Activated CD4-positive, alpha-beta T cell treated with anti-CD3 and anti-CD28 coated beads for 4 hours (primary cell): ENCODE measurements at places on chromosomes 6 and 20.

DNA sequence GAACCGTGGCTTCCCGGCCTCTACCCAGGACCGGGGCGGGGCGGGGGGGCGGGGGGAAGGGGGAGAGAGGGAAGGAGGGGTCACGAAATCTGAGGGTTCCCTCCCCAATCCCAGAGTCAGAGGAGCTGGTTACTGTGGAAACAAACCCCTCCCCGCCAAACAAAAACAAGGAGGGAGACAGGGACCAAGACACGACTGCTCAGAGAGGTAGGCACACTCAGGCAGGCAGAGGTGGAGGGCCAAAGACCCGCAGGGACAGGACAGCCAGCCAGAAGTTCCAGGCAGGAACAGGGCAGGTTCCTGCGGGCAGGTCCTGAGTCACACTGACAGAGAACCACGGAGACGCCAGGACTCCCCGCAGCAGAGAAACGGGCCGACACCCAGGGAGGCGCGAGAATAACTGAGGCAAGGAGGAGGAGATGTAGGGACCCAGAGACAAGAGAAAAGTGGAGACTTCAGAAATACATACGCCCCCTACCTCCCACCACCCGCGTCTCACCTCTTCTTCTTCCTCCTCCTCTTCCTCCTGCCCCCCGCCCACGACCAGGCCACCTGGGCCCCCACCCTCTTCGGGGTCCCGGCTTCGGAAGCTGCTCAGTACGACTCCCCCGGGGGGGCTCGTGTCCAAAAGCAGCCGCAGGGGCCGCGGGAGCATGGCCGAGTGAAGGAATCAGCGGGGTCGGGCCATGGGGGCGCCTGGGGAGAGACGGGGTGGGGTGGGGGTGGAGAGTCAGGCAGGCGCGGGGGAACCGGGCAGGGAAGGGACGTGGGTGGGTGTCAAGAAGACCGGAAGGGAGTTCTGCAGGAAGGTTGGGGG, 578 bp downstream of the RGL2 start:
- peak; percentile 53 for DNase-seq

- no peak for DNase-seq
These were observed 38.1 kb downstream of the MDGA1 start for GRCh38 chr6:37659561-37659960.

DNA sequence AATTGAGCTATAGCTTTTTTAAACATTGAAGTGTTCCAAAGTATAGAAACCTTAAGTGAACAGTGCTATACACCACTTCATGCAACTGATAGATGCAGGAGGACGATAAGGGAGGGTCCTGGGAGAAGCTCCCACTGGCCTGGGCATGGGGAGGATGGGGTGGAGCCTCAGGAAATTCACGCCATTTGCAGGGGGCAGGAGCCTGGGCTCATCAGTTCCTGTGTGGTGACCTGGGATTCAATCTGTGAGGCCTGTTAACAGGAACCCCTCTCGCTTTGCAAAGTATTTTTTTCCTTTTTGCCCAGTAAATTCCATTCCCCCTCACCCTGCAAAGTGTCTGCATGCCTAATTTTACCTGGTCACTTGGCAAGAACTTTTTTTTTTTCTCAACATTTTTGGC, 11.0 kb upstream of the ASCC3 start:
- no peak for DNase-seq

GRCh38 chr6:91105532-91105931, 518.7 kb upstream of the MAP3K7 start:
- DNase-seq = no peak

DNA sequence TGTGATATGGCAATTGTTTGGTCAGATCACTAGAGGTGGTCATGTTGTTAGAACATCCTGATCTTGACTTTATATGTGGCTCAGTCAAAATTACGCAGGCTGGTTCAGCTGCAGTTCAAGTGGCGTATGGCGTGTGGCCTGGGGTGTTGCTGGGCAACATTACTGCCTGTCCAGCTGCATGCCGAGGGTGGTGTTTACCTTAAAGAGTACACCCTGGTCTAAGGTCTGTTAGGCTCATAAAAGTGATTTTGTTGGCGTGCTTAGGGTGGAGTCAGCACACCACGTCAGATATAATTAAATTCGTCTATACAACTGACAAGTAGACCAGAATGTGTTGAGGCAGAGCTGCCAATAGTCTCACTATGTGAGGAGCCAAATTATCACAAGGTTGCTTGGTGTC, 55.6 kb upstream of the NEDD9 start:
- DNase-seq = no peak

GRCh38 chr6:13946506-13946905, 21.8 kb downstream of the RNF182 start:
- DNase-seq = no peak

GRCh38 chr6:157974341-157974894, 7.2 kb upstream of the SYNJ2 start:
- no peak for DNase-seq

- no peak for DNase-seq
These were observed 196.8 kb downstream of the SMOC2 start for GRCh38 chr6:168637834-168638233.

DNA sequence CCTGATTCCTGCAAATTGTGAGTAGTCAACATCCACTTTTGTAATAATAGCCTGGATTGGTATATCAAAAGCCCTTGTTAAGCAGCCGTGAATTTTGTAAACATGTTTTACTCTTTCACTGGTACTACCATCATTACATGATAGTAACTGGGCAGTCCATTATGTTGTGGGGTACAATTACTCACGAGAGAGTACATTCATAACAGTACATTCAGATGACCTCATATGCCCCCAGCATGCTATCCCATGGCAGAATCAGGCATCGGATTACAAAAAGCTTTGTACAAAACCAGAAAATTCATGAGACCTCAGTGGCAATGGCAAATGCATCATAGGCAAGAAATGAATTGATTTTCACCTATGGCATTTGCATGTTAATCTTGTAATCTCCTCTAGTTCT, 166.2 kb downstream of the EPM2A start:
- no peak for DNase-seq

DNA sequence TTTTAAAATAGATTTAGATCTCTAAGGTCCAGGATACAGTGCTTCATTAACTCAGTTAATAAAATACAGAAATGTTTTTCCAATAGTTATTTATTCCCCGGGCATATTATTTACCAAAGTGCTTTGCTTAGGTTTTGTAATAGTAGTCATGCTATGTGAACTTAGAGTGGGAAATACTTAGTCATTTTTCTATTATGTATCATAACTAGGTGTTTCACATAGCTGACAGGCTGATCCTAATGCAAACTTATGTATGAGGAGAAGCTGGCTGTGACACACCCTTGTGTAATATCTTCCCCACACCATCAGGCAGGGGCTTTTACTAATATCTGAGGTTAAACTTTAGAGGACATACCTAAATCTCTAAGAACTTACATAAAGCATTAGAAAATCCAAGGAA, 277.7 kb upstream of the RIMS1 start:
- no peak for DNase-seq

DNA sequence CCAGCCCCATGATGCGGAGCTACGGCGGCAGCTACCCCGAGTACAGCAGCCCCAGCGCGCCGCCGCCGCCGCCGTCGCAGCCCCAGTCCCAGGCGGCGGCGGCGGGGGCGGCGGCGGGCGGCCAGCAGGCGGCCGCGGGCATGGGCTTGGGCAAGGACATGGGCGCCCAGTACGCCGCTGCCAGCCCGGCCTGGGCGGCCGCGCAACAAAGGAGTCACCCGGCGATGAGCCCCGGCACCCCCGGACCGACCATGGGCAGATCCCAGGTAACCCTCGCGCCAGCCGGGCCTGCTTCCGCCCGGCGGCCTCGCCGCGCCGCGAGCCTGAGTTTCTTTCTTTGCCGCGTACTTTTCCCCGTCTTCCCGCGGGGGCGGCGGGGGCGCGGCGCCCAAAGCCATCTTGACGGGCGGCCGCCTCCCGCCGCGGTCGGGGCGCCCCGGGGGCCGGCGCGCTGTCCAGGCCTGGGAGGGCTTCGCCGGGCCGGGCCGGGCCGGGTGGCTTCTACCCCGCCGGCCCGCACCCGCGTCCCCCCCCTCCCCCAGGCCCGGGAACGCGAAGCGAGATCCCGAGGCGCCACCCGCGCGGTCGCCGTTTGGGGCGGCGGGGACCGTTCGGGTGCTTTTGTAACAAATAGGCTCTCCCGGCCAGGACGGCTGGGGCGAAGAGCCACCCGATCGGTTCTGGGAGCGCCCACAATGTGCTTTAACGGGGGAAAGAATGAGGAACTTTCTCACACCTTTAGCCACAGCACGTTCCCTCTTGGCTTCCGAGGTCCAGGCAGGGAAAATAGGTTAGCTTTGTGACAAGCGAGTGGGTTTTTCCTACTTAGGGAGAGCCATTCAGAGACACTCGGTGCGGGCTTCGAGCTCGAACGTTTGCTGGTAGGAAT, 2.3 kb downstream of the ARID1B start:
- DNase-seq = peak; percentile 67

- DNase-seq = no peak
These were observed 161.8 kb downstream of the NFATC2 start for GRCh38 chr20:51380401-51381385.

- DNase-seq = no peak
These were observed 2.9 kb downstream of the MPC1 start for GRCh38 chr6:166379800-166380199.

DNA sequence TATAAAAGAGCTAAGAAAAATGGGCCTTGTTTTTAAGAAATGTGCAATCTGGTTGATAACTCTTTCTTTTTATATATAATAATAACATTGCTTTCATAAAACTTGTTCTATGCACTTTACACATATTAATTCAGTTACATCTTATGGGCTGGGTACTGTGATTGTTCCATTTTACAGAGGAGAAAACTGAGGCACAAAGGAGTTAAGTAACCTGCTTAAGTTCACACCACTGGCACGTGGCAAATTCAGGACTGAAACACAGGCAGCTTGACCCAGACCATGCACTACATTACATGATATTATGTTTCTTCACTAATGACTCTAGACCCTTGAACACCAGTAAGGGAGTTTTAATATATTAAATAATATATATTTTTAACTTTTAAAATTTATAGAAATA, 15.4 kb upstream of the IYD start:
- DNase-seq = no peak

GRCh38 chr6:56540232-56541029, 102.3 kb downstream of the DST start:
- DNase-seq = no peak

DNA sequence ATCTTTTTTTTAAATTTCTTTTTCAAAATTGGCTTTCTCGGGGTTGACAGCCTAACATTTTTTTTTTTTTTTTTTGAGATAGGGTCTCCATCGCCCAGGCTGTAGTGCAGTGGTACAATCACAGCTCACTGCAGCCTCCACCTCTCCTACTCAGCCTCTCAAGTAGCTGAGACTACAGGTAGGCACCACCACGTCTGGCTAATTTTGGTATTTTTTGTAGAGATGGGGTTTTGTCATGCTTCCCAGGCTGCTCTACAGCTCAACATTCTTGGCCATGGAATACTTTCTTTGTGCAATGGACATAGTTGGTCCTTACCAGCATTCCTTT, 6.4 kb upstream of the CTNNBL1 start:
- no peak for DNase-seq

GRCh38 chr6:142749556-142749955, 195.4 kb downstream of the HIVEP2 start:
- DNase-seq = no peak

GRCh38 chr6:136641166-136641565, 90.9 kb upstream of the MAP7 start:
- no peak for DNase-seq

DNA sequence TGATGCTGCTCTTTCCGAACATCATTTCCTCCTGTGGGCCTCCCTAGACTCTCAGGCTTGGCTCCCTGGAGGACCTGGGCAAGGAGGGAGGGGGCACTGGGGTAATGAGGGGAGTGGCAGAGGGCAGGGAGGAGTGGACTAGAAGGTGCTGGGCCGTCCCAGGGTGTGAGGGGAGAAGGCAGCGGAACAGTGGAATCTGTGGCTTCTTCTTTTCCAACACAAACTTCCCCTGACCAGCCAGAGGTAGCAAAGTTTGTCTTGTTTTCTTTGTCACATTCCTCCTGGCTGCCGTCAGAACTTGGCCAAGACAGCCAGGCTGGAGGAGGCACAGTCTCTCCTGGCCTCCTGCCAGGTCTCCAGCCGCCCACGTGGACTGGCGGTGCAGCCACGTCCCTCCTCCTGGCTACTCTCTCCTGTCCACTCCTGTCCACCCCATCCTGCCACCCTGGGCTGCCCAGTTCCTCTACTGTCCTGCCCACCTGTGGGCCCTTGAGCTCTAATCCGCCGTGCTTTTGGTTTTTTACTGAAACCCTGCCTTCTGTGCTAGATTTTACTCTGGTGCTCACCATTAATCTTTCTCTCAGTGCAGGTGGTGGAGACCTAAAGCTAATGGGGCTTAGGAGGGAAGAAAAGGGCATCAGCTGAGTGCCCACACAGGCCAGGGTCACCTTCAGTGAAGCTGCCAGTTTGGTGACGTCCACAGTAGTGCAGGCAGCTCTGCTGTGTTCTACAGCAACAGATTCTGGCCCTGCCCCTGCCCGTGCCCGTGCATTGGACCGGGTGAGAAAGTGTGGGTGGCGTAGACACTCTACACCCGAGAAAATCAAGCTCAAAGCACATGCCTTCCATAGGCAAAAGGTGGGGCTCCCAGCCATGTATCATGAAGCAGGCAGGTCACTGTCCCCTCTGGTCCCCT, 2.8 kb upstream of the CDSN start:
- DNase-seq = no peak

DNA sequence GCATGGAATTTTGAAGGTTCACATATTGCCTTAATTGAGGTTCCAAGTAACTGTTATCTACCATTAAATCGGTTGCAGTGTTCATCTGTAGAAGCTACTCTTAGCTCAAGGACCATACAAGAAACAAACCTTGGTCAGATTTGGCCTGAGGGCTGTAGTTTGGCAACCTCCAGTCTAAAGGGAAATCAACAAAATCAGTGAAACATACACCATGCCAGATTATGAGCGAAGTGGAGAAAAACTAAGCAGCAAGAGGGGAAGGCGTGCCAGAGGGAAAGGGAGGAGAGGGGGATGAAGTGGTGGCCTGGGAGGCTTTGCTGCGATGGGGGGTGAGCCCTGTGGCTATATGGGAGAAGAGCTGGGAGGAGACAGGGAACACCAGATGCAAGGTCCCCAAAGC, 8.8 kb upstream of the SNAI1 start:
- DNase-seq = no peak

DNA sequence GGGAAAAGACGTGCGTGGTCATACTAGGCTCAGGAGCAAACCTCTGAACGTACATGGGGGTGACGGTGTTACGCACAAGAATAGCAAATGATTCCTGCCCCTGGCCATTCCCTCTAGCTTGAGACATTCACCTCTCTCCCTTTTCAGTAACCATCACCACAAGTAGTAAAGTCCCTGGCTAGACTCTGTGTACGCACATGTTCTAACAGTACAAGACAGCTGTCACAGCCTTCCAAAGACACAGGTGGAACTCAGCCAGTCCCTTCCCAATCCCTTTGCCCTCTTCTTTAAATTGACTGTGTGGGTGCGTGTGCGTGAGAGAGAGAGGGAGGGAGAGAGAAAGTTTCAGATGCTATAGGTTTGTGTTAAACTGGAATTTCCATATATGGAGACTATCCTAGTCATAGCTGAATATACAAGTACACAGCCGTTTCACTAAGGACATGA, 67.3 kb downstream of the LY86 start:
- no peak for DNase-seq

DNA sequence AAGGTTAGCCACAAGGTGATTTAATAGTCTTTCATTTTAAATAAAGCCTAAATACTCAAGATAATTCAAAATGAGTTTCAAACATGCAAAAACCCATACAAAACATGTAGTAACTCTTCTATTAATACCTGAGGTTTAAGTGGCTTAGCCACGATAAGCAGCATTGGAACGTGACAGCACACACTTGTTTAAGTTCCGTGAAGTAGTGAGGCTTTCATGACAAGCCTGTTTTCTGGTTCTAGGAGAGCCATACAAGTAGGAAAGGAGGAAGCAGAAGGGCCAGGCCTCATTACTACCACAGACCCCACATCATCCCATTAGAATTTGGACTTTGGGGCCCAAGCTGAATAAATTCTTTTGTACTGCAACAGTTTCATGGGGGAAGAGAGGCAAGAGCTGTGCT, 54.3 kb upstream of the PRND start:
- DNase-seq = no peak
